ENCODE measurements at places on chromosomes 7 and 10.

GRCh38 chr7:150396426-150396825 is 17.3 kb downstream of the ZNF775 start:
- no peak for DNase-seq

DNA sequence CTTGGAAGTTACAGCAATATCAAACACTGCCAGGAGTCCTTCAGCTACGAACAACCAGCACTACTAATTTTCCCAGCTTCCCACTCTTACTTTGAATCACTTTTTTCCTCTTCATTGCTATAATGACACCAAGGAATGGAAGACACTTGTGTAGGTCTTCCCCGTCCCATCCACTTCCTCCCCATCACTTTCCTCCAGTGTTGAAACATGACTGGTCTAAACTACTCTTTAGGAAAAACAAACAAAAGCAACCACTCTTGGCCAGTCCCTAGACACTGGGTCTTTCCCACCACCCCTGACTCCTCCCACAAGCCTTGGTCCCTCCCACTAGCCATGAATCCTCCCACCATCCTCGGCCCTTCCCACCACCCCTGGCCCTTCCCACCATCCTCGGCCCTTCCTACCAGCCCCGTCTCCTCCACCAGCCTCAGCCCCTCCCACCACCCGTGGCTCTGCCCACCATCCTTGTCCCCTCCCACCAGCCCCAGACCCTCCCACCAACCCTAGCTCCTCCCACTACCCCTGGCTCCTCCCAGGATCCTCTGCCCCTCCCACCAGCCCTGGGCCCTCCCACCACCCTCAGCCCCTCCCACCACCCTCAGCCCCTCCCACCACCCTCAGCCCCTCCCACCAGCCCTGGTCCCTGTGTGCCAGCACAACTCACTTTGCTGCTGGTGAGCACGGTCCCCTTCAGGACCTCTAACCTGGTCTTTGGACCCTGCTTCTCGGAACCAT is 68.5 kb downstream of the CXCL12 start:
- no peak for DNase-seq

GRCh38 chr10:14383266-14383665 is 52.5 kb upstream of the FRMD4A start:
- no peak for DNase-seq

- DNase-seq = no peak
Observed at GRCh38 chr10:11521860-11522259, 89.6 kb downstream of the USP6NL start.

GRCh38 chr7:142771353-142771723 is 568 bp downstream of the PRSS2 start:
- DNase-seq = no peak

DNA sequence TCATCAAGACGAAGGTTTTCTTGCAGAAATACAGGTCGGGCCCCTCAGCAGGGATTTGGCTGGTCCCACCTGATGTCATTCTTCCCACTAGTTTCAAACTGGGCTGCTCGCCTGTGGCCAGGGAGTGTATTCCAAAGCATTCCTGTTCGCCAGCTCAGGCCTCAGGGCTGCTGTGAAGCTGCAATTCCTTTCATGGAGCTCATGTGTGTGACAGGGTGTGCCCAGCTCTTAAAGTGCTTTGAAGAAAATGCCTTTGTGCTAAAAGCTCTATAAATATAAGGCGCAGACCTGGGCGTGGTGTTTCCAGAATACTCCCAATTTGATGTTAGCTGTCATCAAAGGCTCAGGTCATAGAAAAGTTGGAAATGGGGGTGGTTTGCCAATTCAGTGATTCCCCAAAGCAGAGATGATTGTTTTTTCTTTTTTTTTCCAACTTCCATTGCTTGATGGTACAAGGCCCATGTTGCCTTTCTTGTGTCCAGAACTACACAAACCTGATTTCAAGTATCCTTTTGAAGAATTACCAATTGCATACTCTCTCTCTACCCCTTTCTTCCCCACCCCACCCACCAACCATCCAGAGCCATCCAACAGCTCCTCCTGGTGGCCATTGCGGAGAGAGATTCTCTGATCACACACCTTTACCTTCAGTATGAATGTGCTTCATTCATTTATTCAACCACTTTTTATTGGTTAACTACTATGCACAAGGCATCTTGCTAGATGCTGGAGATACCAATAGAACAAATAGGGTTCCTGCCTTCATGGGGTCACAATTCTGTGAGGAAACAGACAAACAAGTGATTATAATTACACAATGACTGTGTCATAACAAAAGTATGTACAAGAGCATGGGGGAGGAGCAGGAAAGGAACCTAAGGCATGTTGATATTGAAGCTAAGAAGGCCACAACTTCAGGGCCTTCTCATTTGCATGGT is 297.3 kb upstream of the LYZL1 start:
- DNase-seq = peak; percentile 6

GRCh38 chr10:114925587-114926586 is 12.1 kb upstream of the TRUB1 start:
- DNase-seq = no peak

DNA sequence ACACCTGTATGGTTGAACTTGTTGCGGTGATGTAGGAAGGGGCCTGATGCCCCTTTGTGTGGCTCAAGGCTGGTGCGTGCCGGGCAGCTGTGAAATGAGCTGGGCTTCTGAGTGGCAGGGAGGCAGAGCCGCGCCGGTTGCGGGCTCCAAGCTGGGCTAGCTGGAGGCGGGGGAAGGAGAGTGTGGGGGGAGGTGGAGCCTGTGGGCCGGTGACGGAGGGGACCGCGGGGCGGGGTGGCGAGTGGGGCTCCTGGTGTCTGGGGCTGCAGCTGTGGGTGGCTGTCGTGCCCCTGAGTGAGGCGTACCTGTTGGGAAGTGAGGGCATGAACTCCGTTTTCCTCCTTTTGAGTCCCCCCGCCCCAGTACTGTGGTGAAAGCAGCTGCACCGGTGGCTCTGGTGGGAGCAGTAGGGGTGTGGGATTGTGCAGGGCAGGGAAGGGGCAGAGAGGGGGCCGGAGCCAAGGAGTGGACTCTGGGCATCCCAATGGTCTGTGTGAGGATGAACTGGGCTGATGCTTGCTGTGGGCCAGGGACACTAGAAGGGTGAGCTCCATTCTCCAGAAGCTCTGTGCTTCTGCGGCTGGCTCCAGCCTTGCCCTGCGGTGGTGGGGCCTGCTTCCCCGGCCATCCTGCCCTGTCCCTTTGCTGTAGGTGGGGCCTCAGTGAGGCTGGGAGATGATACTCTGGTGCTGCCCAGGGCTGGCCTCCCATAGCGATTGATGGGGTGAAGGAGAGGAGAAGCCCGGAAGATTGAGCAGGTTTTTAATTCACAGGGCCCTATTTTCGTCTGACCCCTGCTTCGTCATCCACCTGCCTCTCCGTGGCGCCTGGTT is 41.7 kb downstream of the INPP5A start:
- no peak for DNase-seq

GRCh38 chr7:24704311-24704710 is 53.0 kb downstream of the GSDME start:
- DNase-seq = no peak

- DNase-seq = no peak
Observed at GRCh38 chr10:7962592-7962991, 91.9 kb upstream of the GATA3 start.

GRCh38 chr7:45578467-45578866 is 4.3 kb downstream of the ADCY1 start:
- no peak for DNase-seq

- no peak for DNase-seq
Observed at GRCh38 chr10:65940816-65941662, 984.8 kb upstream of the LRRTM3 start.

DNA sequence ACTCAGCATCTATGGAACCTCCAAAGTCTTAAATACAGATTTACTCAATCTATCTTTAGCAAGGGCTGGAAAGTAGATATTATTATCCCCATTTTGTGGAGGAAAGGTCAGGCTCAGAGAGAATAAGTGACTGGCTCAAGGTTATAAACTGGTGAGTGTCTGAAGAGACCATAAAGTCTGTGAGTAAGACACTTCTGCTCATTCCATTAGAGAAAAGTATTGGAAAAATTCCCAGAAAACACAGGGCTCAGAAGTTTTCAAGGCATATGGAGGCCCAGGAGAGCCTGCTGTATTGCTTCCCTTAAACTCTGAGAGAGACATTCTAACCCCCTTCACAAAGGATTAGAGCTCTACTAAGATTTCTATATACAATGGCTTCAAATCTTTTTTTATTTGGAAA is 134.8 kb downstream of the PCDH15 start:
- no peak for DNase-seq

DNA sequence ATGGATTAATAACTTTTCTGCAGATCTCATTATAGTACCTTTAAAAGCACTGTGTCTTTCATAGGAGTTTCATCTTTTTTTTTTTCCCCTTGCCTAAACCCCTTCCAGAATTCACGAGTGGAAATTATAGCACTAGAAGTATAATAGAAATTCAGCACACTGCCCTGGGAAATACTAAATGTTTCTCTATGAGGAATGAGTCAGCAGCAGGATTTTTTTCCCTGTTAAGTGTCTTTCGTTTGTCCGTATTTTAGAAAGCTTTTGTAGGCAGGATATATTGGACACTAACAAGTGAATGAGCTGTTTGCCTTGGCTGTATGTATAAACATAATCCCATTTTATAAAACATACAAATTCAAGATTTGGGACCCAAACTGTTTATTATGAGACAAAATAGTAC is 105.8 kb downstream of the EXOC4 start:
- no peak for DNase-seq

DNA sequence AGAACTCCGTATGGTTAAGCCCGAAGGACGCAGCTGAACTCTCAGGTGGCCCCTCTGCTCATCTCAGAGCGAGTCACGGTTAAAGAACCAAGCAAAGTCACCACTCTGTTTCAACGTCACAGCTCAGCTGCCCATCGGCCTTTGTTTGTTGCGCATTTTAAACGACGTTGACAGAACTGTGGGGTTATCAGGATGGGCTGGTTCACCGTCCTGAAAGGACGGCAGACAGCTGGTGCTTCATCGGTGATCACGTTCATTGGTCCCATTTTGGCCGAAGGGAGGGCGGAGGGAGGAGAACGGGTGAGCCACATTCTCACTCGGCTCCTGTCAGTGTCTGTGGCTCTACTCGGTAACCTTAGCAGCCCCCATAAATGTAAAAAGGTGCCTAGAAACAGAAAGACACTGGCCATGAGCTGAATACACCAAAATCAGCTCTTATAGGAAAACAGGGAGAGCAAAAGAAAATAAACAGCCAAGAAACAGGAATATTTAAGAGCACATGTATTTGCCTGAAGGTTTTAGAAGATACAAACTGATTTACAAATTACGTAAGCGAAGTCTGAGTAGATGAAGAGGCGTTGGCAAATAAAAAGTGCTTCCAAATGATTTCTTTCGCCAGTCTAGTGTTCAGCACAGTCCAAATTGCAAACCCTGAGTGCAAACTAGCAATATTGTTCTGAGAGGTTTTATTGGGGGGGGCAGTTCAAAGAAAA is 8.4 kb downstream of the PRKAG2 start:
- DNase-seq = no peak

All from CD4-positive, alpha-beta T cell treated with Interleukin-15 for 4 hours (primary cell).